Stimulated activated CD4-positive, alpha-beta T cell treated with anti-CD3 and anti-CD28 coated beads, TNF-alpha, amount 100 ng/mL, for 4 hours (primary cell): ENCODE measurements at places on chromosomes 4 and X.

DNA sequence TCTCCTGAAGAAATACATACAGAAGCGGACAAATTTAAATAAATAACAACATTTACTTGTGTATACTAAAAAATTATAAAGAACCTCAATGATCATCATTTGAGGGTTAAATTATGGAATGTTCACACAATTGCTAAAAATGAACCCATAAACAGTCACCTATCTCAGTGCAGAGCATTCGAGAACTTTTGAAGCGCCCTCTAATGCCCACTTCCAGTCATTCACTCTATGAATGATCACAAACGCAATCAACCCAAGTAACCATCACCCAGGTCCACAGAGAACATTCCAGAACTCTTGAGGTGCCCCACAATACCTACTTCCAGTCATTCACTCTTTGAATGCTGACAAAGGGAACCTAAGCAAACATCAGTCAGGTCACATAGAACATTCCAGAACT lies 103.5 kb upstream of the PLAC1 start:
- DNase-seq = no peak

GRCh38 chrX:108696690-108697089 lies 39.7 kb downstream of the IRS4 start:
- DNase-seq = no peak

DNA sequence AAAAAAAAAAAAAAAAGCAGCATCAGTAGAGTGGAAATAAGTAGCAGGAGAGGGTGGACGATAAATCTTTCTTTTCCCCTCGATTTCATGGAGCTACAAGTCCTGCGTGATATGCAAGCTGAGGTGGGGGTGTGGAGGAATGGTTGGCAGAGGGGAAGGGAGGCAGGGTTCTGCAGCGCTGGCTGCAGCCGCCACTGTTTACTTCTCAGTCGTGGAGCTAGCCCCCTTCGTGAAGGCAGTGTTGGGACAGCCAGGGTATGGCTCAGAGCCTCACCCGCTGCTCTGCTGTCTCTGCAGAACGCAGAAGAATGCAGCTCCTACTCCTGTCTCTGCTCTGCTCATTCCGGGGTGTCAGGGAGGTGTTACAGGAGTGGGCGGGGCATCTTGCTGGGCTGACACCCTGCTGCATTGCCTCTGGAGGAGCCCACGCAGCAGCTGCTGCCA lies 140.6 kb downstream of the GPM6A start:
- no peak for DNase-seq

- no peak for DNase-seq
These were observed 58.1 kb upstream of the ENPP6 start for GRCh38 chr4:184275766-184276165.

DNA sequence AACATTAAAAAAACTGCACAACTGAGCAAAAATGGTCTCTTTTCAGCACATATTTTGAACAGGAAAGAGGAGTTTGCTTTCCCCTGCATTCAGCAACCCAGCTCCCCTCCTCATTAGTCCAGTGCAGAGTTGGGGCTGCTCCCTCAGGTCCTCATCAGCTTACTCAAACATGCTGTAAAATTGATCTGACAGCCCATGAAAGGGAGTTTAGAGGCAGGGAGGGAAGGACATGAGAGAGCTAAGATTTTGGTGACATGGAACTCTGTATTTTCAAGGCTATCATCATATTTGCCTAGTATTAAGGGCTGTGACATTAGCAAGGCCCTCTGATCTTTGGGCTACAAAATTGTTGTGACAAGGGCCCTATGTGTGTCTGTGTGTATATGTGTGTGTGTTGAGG lies 205.6 kb upstream of the TAPT1 start:
- no peak for DNase-seq

DNA sequence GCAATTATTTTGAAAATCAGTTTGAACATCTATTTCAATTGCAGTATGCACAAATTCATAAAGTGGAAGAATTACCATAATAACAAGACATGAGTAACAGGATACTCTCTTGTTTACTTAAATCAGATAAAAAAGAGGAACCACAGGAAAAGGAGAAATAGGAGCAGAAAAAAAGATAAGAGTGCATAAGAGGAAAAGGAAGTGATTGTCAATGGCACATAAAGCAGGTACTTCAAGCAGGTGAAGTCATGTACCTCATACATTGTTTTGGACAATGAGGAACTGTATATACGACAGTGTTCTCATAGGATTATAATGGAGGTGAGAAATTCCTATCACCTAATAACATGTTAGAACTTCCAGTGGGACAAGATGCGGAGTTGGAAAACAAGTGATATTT lies 334.5 kb upstream of the PCDH7 start:
- no peak for DNase-seq

- no peak for DNase-seq
These were observed 22.1 kb downstream of the CXCL1 start for GRCh38 chr4:73891326-73891725.

- no peak for DNase-seq
These were observed at the start of gene FREM3 for GRCh38 chr4:143700416-143701352. FREM3 (minus strand) TSS chr4:143700675; CDS start chr4:143700675, 0 bp downstream.

GRCh38 chr4:123348946-123349345 lies 47.6 kb upstream of the SPRY1 start:
- no peak for DNase-seq

GRCh38 chr4:135186002-135186401 lies 984.4 kb upstream of the PABPC4L start:
- no peak for DNase-seq

- no peak for DNase-seq
These were observed 71.3 kb downstream of the VEGFC start for GRCh38 chr4:176721459-176721858.

GRCh38 chr4:22910200-22910599 lies 217.5 kb downstream of the GBA3 start:
- no peak for DNase-seq

DNA sequence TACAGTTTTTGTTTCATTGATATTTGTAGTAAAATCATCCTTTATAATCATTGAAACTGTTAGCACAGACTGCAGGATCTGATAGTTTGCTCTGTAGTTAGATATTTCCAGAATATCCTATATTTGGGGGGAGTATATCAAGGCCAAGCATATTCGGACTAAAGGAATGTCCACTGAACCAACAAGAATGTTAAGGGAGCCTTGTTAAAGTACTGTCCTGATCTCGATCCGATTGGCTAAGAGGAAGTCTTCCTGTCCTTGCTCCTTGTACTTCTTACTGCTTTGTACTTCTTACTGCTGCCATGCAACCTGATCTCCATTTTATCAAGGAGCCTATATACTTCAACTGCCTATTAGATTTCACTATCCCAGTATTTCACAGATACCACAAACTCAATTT lies 449.3 kb downstream of the RPA4 start:
- no peak for DNase-seq
